Stimulated activated CD8-positive, alpha-beta memory T cell treated with anti-CD3 and anti-CD28 coated beads, Interleukin-2, amount 100 ng/mL, for 48 hours (primary cell): ENCODE measurements at places on chromosomes 11 and 22.

GRCh38 chr22:46502440-46503175, 34.8 kb downstream of the CELSR1 start:
- DNase-seq = no peak

DNA sequence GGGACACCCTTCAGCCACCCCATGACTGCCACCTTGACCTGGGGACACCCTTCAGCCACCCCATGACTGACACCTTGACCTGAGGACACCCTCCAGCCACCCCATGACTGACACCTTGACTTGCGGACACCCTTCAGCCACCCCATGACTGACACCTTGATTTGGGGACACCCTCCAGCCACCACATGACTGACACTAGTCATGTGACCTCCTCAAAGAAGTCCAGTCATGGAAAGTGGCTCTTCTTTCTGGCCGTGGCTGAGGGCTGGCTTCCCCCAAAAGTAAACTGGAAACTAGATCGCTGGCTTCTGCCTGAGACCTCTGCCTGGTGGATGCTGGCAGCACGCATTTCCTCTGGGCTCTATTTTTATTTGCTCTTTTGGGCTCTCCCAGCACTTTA, 28.4 kb downstream of the ARFGAP2 start:
- DNase-seq = no peak

- DNase-seq = no peak
Observed at GRCh38 chr11:129932381-129933067, 37.1 kb upstream of the NFRKB start.

DNA sequence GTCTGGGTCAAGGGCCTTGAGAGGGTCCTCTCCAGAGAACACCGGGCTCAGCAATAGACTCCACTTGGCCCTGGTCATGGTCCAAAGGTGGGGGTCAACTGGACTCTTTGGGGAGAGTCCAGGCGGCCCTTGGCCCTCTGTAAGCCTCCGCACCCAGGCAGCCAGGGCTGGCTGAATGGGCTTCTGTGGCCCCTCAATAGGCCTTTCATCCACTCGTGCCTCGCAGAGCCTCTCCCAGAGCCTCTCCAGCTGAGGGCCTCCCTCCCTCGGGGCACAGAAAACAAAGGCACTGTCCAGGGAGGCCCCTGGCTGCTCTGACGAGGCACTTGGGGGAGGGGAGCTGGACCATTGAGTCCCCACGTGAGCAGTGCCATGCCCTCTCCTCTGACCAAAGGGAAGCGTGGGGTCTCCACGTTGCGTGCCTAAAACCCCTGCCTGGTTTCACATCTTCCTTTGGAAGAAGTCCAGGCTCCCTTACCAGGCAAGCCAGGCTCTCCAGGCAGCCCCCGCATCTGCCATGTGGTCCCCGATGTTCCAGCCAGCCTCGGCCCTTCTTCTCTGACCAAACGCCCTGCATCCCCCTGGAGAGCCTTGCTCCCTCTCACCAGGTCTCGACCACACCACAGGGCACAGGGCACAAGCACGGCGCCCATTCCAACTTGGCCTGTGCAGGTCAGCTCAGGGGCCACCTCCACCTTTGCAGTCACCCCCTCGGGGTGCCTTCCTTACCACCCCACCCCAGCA, 15.5 kb downstream of the KIAA0930 start:
- no peak for DNase-seq

DNA sequence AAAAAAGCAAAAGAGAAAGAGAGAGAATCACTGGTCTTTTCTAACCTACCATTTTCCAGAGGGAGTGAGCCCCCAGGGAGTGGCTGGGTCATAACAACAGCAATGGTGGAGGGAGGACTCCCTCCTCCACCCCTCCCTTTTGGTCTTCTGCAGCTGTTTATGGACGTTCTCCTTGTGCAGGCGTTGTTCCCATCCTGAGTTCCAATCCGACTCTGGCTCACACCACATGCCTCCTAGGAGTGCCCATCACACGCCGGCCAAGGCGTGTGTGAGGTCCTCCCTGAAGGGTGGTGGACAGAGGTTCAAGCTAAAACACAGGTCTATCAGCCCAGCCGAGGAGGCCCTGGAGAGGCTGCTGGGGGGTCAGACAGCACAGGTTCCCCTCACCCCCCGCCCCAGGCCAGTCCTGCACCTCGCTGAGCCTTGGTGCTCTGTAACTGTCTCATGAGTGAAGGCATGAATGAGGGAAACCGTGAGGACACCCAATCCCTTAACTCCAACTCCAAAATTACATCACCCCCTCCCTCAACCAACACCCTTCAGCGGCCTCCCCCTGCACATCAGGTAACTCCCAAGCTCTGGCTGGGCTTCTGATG, 29.4 kb downstream of the IFT27 start:
- DNase-seq = no peak

- no peak for DNase-seq
Observed at GRCh38 chr11:71062199-71062598, 190.2 kb downstream of the SHANK2 start.

GRCh38 chr11:58958500-58958899, 19.2 kb downstream of the GLYATL1 start:
- DNase-seq = peak; percentile 11

GRCh38 chr11:9660886-9661285, 3.0 kb upstream of the SWAP70 start:
- no peak for DNase-seq

DNA sequence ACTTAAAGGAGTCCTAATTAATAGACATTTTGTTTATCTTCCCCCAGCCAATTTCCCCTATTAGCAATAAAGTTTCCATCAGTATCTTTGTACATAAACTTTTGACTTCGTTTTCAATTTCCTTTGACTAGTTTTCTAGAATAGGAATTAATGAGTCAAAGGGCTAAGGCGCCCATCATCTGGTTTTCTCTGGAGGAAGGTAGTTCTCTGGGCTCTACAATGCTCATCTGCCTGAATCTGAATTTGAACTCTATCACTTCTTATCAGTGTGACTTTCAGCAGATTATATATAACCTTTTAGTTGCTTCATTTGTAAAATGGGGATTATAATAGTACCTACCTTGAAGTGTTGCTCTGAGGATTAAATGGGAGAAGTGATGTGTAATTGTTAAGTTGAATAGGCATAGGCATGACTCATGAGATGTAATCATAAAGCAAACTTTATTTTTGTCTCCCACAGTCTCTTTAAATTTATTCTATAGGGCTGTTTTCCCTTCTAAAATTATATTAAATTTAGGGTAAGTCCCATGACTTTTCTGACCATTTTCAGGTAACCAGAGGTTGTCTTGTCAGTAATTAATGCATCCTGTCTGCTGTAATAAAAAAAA, 5.8 kb upstream of the TUB start:
- DNase-seq = no peak

DNA sequence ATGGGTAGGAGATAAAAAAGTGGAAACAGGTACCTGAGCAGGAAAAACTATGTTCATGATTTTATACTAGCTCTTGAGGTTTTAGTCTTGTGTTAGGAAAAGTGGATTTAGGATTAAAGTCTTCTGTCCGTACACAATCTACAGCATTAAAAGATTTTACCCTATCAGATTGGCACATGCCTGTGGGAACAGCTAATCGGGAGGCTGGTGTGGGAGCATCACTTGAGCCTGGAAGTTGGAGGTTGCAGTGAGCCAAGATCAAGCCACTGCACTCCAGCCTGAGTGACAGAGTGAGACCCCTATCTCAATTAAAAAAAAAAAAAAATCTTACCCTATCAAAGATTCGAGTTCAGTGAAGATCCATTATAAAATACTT, 12.2 kb upstream of the CRKL start:
- no peak for DNase-seq

- peak; percentile 9 for DNase-seq
Observed at GRCh38 chr22:17842386-17842785, 68.1 kb upstream of the BID start.

DNA sequence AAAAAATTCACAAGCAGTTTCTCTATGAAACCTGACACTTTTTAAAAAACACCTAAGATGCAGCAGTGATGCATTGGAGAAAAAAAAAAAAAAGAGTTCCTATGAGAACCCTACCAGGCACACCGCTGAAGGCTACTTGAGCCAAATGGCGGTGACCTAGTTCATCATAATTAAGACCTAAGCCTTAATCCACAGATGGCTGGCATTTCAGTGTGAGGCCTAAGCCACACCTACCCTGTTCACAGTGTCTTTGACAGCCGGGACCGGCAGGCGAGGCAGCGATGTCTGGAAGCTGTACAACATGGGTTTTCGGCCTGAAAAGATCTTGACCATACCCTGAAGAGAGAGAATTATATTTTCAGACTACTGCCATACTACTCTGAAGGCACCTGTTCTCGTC, 38.0 kb downstream of the CPT1A start:
- no peak for DNase-seq

DNA sequence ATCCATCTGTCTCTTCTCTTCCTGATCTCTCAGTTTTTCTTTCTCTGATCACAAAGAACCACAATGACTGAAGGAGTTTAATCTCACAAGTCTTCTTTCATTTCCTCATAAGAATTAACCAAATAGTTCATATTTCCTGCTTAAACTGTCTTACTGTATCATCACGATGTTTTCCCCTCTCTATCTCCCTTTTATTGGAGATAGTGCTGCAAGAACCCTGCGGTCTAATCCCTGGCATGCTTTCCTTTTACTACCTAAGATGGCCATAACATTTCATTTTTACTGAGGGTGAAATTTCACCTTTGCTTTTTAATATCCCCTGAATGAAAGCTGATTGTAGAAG, 28.9 kb downstream of the CARD18 start:
- no peak for DNase-seq

DNA sequence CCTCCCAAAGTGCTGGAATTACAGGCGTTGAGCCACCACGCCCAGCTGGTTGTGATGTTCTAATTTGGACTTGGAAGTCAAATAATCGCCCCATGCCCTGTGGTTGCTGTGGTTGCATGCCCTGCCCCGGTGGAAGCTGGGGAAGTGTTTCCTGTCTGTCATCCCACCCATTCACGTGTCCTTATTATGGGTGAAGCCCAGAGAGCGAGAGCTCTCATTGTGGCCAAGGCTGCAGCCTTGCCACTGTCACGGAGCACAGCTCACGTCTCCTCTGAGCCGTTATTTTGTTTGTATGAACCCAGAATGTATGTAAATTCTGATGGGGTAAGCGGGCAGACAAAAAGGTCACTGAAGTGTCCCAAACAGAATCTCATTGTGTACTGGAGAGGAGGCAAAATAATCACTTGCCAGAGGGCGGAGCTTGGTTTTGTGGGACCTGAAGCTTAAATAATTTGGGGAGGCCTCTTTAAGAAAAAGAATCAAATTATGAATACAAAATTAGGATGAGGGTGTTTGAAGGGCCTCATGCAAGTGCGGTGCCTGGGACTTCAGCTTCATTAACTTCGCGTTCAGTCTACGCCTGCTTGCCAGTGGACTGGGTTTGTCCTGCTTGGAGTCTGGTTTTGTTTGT, 25.8 kb upstream of the TREH start:
- no peak for DNase-seq

- DNase-seq = no peak
Observed at GRCh38 chr11:70476669-70477068, 78.3 kb downstream of the CTTN start.

- no peak for DNase-seq
Observed at GRCh38 chr11:111624608-111625007, 22.4 kb downstream of the SIK2 start.

GRCh38 chr11:130846606-130847005, 69.7 kb downstream of the SNX19 start:
- no peak for DNase-seq

DNA sequence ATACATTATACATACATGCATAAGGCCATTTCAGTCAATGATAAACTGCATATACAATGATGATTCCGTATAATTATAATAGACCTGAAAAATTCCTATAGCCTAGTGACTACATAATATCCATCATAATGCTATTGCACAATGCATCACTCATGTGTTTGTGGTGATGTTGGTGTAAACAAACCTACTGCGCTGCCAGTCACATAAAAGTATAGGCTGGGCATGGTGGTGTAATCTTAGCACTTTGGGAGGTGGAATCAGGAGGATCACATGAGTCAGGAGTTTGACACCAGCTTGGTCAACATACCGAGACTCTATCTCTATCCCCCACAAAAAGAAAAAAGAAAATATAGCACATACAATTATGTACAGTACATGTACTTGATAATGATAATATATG, 163.7 kb upstream of the DDI1 start:
- no peak for DNase-seq

- no peak for DNase-seq
Observed at GRCh38 chr11:74672332-74672955, 58.8 kb downstream of the CHRDL2 start.

DNA sequence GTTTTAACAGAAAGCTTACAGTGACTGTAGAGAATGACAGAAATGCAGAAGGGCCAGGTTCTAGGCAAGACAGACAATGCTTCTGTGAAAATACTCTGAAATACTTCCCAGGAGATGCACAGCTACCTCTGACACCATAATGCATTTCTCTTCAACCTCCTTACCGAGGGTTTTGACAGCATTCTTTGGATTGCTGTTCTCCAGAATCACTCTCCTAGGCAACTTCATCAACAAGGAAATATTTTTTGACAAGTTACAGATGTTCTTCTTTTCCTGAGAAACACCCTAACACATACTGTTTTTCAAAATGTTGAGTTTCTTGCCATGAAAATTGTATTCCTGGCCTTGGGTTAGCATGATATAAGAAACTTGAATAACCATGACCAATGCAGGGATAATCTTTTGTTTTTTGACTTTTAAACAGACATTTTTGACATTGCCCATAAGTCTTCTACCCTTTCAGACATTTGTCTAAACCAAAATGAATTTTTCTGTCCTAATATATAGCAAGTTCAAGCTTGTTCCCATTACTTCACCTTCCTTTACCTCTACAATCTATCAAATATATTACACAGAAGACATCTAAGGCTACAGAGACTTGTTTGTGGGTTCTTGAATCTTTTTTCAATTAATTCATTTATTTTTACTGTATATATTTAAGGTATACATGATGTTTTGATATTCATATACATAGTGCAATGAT, 108.1 kb downstream of the CCDC34 start:
- DNase-seq = no peak

DNA sequence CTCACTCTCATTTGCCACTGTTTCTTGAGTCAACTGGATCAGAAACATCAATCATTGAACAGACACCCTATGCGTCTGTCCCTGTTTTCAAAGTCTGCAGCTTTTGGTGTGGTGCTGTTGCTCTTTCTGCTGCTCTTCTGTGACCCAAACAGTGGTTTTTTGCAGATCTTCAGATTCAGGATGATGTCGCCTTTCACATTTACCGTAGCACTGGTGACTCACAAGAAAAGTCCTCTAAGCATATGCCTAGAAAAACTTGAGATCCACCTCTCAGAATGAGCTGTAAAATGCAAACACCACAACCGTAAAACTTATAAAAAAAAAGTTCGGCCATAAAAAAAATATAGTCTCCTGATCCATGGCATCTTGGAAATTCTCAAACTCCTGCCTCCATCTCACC, 400.4 kb downstream of the NTM start:
- no peak for DNase-seq

- DNase-seq = no peak
Observed at GRCh38 chr11:118016104-118016503, 29.9 kb downstream of the IL10RA start.

GRCh38 chr11:114610550-114610949, 15.0 kb upstream of the NXPE4 start:
- no peak for DNase-seq
